GM12864 (cell line): ENCODE measurements at places on chromosomes 4 and X.

GRCh38 chr4:103244251-103244650 lies 46.1 kb upstream of the CENPE start:
- no peak for DNase-seq

DNA sequence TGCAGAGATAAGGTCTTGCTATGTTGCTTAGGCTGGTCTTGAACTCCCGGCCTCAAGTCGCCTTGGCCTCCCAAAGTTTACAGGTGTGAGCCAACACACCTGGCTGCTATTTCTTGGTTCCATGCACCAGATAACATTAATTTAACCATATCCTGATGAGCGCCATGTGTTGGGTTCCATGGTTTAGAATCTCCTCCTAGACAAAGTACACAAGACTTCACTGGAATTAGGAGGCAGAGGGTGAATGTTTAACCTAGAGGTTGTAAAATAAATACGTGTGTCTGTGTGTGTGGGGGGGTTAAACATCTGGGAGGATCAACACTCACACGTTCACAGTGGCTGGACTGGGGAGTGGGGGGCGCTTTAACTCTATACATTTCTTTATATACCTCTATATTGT lies 32.4 kb upstream of the SORCS2 start:
- no peak for DNase-seq

GRCh38 chrX:6325437-6325836 lies 96.8 kb upstream of the NLGN4X start:
- no peak for DNase-seq

- no peak for DNase-seq
Measured at GRCh38 chr4:7017446-7018048, 25.6 kb upstream of the TADA2B start.

- no peak for DNase-seq
Measured at GRCh38 chrX:34491126-34491525, 166.0 kb downstream of the TMEM47 start.

DNA sequence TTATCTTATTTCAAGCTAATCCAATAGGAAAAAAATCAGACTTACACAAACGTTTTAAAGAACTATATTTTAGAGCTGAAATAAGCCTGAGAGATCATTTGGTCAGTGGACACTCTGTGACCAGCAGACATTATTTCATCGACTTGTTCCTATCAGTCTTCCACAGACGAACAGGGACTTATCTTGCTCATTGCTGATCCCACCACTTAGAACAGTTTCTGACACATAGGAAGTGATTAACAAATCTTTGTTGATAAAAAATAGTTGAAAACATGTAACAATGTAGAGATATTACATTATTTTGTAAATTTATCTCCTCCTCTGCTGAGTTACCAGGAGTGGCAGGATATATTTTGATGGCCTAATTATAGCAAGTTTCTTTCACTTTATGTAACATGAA lies 65.8 kb downstream of the TAPT1 start:
- no peak for DNase-seq

DNA sequence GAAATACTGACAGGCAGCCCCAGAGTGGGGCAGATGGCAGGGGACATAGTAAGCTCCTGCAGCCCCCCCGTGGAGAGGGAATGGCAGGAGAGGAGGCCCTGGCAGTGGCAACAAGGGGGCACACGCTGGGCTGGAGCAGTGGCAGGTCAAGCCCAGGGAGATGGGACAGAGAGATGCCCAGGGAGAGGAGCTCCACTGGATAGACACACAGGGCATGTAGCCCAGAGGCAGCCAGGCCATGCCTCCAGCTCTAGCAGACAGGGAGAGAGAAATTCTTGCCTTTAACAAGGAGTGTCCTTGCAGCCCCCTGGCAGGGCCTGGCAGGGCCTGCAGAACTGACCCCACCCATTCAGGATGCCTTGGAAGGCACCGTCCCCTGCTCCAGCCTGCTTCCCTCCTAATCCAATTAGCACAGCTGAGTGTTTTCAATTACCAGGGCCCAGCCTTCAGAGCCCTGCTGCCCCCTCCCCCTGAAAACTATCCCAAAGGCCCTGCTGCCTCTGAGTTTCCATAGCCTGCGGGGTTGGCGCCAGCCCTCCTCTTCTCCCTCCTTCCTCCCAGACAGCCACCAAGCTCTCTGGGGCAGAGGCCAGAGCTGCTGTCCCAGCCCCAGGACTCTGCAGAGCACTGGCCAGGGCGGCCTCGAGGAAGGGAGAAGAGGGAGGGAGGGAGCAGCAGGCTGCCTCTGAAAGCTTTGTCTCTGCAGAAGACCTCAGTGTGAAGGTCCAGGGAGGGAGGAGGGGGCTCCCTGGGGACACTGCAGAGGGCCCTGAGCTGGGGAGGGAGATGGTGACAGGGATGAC lies 12.5 kb downstream of the L1CAM start:
- DNase-seq, result no peak

- no peak for DNase-seq
Measured at GRCh38 chr4:17120761-17121160, 222.3 kb upstream of the LDB2 start.

DNA sequence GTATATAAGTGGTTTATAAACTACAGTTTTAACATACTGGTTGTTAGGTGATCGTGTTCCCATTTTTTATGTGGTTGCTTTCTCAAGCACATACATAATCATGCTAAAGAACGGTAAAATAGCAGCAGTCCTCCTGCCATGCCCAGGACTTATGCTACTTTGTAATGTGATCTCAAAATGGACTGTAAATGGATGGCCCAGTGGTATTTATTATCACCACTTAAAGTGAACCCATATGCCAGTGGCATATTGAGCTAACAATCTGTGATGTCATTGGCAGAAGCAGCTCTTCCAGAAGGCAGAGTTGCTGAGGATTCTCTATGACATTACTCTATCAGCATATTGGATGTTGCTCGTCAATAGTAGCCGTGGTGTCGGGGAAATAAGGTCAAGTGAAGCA lies 28.6 kb downstream of the ANK2 start:
- no peak for DNase-seq

DNA sequence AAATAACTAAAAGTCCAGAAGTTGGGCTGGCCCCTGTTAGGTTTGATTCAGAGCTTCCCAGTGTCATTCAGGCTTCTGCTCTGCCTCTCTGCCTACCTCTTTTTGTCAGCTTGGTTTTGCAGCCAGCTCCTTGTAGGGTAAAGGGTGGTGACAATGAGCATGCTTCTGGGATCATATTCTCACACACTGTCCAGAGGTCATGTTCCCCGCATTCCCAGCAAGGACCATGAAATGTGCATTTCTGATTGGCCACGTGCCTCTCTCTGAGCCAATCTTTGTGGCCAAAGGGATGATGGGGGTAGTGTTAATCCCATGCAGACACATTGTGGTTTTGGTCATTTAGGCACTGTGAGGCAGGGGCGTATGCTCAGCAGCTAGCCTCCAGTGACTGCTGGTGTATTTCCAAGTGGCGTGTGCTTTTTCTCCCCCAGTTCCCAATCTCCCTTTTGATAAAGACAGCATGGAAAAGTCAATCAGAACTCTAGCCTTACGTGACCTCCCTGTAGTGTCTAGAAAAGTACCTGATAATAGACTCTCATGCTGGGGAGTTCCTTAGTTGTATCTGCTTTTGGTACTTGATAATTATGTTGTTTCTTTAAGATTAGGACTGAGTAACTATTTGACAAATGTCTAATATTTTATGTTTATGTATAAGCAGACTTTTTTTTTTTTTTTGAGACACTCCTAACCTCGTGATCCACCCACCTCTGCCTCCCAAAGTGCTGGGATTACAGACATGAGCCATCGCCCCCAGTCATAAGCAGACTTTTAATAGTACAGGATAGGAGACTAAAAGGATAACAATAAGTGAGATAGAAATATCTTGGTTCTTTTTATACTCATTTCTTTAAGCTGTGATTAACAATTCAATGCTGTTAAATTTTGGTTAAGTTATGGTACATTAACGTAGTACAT lies 57.8 kb downstream of the KIAA0232 start:
- DNase-seq, result no peak

- DNase-seq, result no peak
Measured at GRCh38 chr4:149889991-149890390, 74.3 kb upstream of the IQCM start.

- no peak for DNase-seq
Measured at GRCh38 chr4:8305851-8306471, 36.4 kb downstream of the HTRA3 start.

DNA sequence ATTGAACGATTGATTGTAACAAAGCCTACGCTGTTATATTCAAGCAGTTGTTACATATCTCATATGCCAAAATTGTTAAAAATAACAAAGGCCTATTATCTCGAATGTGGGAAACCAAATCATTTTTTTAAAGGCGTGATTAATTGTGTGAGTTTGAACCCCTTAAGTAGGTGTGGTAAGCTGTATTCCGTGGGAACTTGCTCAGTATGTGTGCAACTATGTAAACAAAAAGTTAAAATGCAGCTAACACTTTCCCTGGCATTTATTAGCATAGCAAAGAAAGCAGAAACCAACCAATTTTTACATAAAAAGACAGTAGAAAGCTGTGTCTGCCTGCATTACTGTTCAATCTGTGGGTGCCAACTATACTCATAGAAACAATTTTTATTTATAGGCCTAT lies 166.0 kb upstream of the HAND2 start:
- no peak for DNase-seq

GRCh38 chrX:66002824-66003680 lies 36.8 kb downstream of the VSIG4 start:
- DNase-seq, result no peak

DNA sequence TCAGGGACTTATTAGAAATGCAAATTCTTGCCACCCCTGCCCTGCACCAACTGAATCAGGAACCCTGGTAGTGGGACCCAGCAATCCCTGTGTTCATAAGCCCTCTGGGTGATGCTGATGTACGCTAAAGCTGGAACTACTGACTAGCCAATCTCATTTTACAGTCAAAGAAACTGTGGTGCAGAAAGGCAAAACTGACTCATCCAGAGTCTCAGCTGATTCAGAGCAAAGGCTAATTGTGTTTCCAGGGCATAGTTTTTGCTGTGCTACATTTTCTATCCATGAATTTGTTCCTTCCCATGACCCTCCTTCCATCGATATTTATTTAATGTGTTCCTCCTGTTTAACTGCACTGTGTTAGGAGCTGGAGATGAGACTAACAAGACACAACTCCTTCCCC lies 207.5 kb downstream of the REPS2 start:
- DNase-seq, result no peak

DNA sequence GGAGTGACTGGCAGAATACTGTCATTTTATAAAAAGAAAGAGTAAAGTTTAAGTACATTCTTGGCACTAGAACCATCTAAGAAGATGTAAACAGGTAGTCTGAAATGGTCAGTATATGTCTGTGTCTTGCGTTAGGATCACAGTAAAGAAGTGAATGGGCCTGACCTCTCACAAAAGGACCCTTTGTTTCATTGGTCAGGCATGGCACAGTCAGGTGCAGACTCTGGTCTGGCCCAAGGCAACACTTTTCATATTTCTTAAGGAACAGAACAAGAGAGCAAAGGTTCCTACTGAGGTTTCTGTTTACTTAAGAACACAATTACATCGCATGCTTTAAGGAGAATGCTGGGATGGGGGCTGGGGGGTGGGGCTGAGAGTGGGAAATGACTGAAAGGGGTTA lies 48.1 kb downstream of the RPGR start:
- DNase-seq, result no peak

GRCh38 chr4:118981171-118981838 lies 92.7 kb downstream of the SYNPO2 start:
- DNase-seq, result no peak

GRCh38 chr4:168744021-168744420 lies 247.2 kb downstream of the PALLD start:
- no peak for DNase-seq

DNA sequence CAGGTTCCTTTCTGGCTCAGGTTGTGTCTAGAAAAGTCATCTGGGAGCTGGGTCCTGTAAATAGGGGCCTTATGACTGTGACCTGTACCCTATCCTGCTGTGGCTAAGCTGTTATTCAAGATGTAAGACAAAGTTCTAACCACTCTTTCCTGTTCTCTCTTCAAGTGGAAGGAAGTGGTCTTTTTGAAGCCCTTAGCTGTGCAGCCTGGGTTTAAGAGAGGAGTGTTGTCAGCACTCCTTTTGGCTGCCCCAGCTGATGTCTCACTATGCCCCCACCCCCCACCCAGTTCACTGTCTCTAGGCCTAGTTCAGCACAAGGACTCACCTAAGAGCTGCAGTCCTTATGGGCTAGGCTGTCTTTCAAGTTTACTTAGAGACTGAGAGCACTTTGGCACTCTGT lies 1069.5 kb downstream of the FAM133A start:
- DNase-seq, result no peak

GRCh38 chr4:189177130-189177529 lies 763.5 kb upstream of the FRG1 start:
- DNase-seq, result no peak

DNA sequence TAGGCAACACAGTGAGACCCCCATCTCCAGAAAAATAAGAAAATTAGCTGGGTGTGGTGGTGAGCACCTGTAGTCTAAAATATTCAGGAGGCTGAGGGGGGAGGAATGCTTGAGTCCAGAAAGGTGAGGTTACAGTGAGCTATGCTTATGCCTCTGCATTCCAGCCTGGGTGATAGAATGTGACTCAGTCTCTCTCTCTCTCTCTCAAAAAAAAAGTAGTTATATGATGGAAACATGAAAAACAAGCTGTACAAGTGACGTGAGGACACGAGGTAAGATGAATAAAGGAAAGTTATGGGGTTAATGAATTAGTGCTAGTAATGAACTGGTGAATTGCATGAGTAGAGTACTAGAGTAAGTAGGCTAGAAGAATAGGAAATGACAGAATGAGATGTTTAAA lies 21.8 kb upstream of the CAMK2D start:
- no peak for DNase-seq

DNA sequence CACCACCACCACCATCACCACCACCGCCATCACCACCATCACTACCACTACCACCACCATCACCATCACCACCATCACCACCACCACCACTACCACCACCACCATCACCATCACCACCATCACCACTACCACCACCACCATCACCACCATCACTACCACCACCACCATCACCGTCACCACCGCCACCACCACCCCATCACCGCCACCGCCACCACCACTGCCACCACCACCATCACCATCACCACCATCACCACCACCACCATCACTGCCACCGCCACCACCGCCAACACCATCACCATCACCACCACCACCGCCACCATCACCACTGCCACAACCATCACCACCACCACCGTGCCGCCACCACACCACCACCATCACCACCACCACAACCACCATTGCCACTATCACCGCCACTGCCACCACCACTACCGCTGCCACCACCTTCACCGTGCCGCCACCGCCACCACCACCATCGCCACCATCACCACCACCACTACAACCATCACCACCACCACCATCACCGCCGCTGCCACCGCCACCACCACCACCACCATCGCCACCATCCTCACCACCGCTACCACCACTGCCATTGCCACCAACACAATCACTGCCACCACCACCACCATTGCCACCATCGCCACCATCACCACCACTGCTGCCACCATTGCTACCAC lies 1511.3 kb upstream of the AGA start:
- DNase-seq, result no peak

GRCh38 chr4:1356181-1356998 lies 9.4 kb downstream of the UVSSA start:
- no peak for DNase-seq
